MCF 10A (cell line): ENCODE measurements at places on chromosomes 6 and 20. TPM values are rescaled to one million over a fixed set of nuclear protein-coding genes. Genes with fewer than 3 reads are reported as not detected.
A peak's percentile ranks its signal among the peaks of the same experiment; 100 is the strongest.

GRCh38 chr20:6057691-6058090 lies 3.8 kb upstream of the LRRN4 start:
- H3K27ac ChIP-seq: no peak overlapping the region
- no peak overlapping the region for H3K4me3 ChIP-seq
- H3K4me1 ChIP-seq: peaks cover 23% of the 10 kb centered on the region
- DNase-seq: no peak
- no peaks in the 10 kb centered on the region for H3K27me3 ChIP-seq

DNA sequence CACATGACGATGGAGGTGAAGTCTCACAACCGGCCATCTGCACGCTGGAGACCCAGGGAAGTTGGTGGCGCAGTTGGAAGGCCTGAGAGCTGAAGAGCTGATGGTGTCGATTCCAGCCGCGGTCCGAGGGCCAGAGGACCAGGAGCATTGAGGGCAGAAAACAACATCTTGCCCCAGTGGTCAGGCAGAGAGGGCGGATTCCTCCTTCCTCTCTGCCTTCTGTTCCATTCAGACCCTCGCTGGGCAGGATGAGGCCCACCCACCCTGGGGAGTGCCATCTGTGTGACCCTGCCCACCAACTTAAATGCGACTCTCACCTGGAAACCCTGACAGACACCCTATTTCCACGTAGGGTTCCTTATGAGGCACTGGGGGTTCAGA lies 120.7 kb upstream of the PMEPA1 start:
- H3K27ac ChIP-seq: no peak overlapping the region
- no peak overlapping the region for H3K4me3 ChIP-seq
- no peaks in the 10 kb centered on the region for H3K36me3 ChIP-seq
- H3K27me3 ChIP-seq: peaks cover 27% of the 10 kb centered on the region
- DNase-seq: no peak

DNA sequence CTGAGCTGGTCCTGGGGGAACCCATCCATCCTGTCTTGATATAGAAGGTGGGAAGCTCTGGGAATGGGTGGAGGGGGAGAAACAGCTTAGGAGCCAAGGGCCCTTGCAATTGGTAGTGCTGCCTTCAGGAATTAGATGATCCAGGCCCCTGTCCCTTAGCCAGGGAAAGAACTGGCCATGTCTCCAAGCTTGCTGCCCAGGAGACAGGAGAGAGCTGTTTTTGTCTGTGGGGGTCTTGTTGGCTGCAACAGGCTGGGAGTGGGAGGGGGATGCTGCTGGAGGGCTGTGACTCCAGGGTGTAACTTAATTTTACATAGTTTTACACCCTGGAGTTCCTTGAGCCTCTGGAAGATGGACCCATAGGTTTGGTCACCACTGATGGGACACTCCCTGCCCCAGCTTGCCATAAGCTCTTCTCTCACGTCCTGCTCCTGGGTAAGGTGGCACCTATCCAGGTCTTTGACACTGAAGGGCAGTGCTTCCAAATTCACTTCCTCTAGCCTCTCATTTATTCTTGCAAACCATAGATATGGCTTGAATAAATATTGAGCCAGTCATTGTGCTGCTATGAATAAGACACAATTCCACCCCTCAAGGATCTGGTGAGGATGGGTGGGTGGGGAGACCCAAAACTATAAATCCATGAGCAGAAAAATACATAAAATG lies 16.8 kb downstream of the VEGFA start:
- H3K27ac ChIP-seq: no peak overlapping the region
- peaks cover 3% of the 10 kb centered on the region for H3K4me1 ChIP-seq
- H3K27me3 ChIP-seq: no peaks in the 10 kb centered on the region
- no peak overlapping the region for H3K4me3 ChIP-seq

DNA sequence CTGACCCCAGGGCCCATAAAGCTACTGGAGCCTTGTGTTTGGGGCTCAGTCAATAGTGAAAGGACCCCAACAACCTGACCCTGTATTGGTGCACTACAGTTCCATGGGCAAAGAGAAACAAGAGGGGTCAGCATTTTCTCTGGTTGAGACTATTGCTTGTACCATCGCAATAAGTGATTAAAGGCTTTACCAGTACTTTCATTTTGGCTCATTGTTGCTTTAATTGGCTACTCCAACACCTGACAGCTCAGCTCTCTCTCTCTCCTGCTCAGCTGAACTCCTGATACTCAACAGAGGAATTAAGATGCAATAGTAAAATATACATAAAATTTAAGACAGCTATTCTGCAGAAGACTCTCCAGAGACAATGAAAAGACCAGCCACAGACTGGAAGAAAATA lies 17.8 kb downstream of the CD93 start:
- no peaks in the 10 kb centered on the region for H3K4me1 ChIP-seq
- no peak overlapping the region for H3K4me3 ChIP-seq
- no peak overlapping the region for H3K27ac ChIP-seq
- H3K27me3 ChIP-seq: no peaks in the 10 kb centered on the region
- no peak for DNase-seq
- H3K36me3 ChIP-seq: no peaks in the 10 kb centered on the region

DNA sequence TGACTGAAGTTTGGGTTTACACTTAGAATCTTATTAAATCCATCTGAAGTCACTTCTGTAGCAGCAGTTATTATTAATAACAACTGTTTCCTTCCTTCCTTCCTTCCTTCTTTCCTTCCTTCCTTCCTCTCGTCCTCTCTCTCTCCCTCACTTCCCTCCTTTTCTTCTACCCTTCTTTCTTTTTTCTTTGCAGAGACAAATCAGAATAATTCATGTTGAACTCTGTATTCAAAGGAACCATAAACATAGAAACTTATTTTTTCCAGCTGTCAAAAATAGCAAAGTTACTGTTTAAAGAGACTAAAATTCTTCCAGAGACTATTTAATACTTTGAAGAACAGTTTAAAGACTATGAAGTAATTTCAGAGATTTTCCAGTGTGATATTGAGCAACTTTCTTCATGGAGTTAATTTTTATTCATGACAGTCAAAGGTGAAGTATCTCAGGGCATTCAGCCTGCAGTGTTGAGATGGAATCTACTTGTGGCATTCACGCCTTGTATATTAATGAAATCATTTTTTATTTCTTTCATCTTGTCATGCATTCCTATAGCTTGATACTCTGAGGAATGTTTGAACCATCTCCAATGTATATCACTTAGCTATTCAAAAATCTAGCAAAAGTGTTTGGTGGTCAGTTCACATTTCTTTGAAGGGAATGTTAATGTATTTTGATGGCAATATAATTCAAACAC lies 109.7 kb downstream of the BCAS1 start:
- H3K36me3 ChIP-seq: no peaks in the 10 kb centered on the region
- no peak overlapping the region for H3K4me3 ChIP-seq
- DNase-seq: no peak
- no peaks in the 10 kb centered on the region for H3K27me3 ChIP-seq
- H3K4me1 ChIP-seq: peaks cover 14% of the 10 kb centered on the region
- no peak overlapping the region for H3K27ac ChIP-seq

DNA sequence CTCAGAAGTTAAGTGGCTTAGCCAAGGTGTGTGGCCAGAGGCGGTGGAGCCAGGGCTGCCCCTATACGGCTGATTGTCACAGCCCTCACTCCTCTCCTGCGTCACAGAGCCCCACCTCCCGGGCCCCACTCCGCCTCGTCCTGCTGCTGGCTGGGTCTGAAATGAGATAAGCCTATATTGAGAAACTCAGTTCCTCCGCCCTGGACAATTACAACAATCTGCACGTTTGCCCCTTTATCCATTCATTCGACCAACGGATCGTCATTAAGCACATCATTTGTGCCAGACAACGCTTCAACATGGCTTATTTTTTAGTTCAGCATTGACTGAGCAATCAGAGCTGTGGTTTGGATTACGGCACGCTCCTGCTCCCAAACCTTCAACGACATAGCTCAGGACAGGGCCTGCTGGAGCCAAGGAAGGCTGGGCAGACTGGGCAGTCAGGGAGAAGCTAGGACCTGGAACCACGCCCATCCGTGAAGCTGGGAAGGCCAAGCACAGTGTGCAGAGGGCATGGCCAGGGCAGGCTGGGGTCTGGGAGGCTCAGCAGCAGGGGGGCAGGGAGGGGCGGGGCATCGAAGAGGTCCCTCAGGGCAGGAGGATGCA lies 16.6 kb upstream of the EZR start:
- H3K27ac ChIP-seq: no peak overlapping the region
- no peak for DNase-seq
- peaks cover 7% of the 10 kb centered on the region for H3K4me1 ChIP-seq
- H3K27me3 ChIP-seq: no peaks in the 10 kb centered on the region
- no peaks in the 10 kb centered on the region for H3K36me3 ChIP-seq

DNA sequence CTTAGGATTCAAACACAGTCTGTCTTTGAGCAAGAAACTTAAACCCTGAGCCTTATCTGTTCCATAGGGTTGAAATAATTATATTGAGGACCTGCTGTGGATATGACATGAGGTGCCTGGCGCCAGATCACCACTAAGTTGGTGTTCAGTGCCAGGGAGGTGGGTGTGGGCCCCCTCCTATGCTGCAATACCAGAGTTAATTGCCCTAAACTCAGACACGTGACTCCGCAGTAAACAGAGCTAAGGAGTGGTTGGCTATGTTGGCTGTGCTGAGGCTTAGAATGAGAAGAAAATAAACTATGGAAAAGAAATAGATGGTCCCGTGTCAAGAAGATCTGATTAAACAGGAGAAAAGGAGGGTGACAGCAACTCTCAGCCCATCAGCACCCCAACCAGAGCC lies 419.4 kb upstream of the JARID2 start:
- no peaks in the 10 kb centered on the region for H3K27me3 ChIP-seq
- no peak overlapping the region for H3K4me3 ChIP-seq
- no peak overlapping the region for H3K27ac ChIP-seq
- no peaks in the 10 kb centered on the region for H3K4me1 ChIP-seq
- H3K36me3 ChIP-seq: no peaks in the 10 kb centered on the region
- DNase-seq: no peak

GRCh38 chr6:89799756-89800155 lies 19.8 kb downstream of the MDN1 start:
- H3K36me3 ChIP-seq: peaks cover 59% of the 10 kb centered on the region
- H3K27ac ChIP-seq: no peak overlapping the region
- no peaks in the 10 kb centered on the region for H3K4me1 ChIP-seq
- DNase-seq: no peak
- no peaks in the 10 kb centered on the region for H3K27me3 ChIP-seq

- no peaks in the 10 kb centered on the region for H3K4me1 ChIP-seq
- no peak overlapping the region for H3K27ac ChIP-seq
Observed at GRCh38 chr20:40144581-40144980, 544.5 kb downstream of the MAFB start.

GRCh38 chr6:54291146-54291545 lies 17.1 kb upstream of the TINAG start:
- no peak overlapping the region for H3K4me3 ChIP-seq
- peak; percentile 57 for DNase-seq
- H3K36me3 ChIP-seq: no peaks in the 10 kb centered on the region
- H3K27me3 ChIP-seq: no peaks in the 10 kb centered on the region
- H3K27ac ChIP-seq: peak overlapping the region; percentile 70
- H3K4me1 ChIP-seq: peaks cover 26% of the 10 kb centered on the region

DNA sequence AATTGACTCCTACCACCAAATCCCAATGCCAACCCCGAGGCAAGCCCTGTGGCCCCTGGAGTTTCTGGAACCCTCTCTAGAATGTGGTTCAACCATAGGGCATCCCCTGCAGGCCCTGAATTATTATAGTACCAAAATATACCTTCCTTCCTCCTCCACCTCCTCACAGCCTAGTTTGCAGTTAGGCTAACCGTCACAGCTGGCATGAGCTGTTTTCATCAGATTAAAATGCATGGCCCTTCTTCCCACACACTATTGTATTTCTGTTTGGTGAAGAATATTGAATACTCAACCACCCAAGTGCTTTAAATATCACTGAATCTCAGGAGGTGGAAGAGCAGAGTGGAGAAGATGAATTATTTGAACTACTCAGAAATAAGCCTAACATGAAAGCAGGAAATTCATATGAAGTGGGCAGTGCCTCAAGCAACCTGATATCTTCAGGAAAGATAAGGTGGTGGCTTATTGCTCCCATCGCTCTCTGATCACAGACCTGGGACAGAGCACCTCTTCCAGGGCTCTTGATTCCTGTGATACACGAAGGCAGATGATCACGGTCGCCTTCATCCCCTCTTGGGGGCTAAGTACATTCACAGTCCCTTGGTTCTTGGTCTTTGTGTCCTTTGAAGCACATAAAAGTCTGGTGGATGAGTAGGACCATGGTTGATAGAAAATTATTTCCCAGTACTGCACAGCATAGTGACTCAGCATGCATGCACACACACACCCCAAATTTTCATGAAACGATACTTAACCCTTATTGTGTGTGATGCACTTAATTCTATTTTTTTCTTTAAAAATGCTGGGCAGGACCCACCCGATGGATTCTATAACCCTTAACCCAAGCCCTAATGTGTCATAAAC lies 90.9 kb downstream of the PSMG4 start:
- DNase-seq: no peak
- no peak overlapping the region for H3K27ac ChIP-seq
- peaks cover 13% of the 10 kb centered on the region for H3K36me3 ChIP-seq
- no peak overlapping the region for H3K4me3 ChIP-seq
- no peaks in the 10 kb centered on the region for H3K4me1 ChIP-seq

DNA sequence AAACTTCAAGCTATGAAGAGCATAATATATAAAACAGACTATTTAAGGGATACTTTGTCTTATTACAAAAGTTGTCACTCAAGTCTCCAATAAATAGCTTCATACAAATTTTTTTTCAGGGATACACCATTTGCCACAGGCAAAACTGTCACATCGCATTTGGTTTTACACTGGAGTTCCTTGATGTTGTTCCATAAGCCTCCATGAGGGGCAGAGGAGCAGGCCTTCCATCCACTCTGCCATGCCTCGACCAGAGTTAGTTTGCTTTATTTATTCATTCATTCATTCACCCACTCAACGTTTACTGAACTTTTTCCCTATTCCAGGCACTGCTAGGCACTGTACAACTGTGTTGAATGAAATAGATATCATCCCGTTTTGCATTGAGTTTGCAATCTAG lies 246.6 kb downstream of the PHF3 start:
- H3K27me3 ChIP-seq: no peaks in the 10 kb centered on the region
- no peak overlapping the region for H3K27ac ChIP-seq
- DNase-seq: no peak
- H3K36me3 ChIP-seq: no peaks in the 10 kb centered on the region
- H3K4me1 ChIP-seq: no peaks in the 10 kb centered on the region
- H3K4me3 ChIP-seq: no peak overlapping the region

GRCh38 chr20:24473435-24474223 lies 4.2 kb downstream of the SYNDIG1 start:
- no peak overlapping the region for H3K4me3 ChIP-seq
- H3K27ac ChIP-seq: no peak overlapping the region
- H3K27me3 ChIP-seq: no peaks in the 10 kb centered on the region
- no peaks in the 10 kb centered on the region for H3K4me1 ChIP-seq
- no peaks in the 10 kb centered on the region for H3K36me3 ChIP-seq

DNA sequence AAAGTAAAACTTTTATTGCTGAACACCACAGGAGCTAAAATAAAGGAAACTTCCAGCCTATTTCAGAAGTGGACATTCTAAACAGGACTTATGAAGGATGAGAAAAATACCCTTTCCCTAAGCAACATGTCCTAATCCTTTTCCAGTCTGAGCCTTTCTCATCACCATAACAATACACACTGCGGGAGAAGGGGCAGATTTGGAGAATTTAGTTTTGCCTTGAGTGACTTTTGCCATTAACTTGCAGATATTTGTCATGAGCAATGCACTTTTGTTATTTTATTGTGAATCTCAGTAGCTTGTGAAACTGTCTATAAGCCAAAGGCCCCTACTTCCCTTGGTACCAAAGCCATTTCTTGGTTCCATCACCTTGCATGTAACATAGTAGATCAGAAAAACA lies 53.0 kb upstream of the OLIG3 start:
- H3K27me3 ChIP-seq: no peaks in the 10 kb centered on the region
- no peaks in the 10 kb centered on the region for H3K36me3 ChIP-seq
- H3K4me3 ChIP-seq: no peak overlapping the region
- DNase-seq: no peak
- H3K4me1 ChIP-seq: no peaks in the 10 kb centered on the region

MAP3K5 gene
- 7.6 and 8.4 TPM in 2 replicates for total RNA-seq

CUL7 gene
- total RNA-seq: 22.7 and 31.4 TPM in 2 replicates

EDN3 gene
- not detected in 2 replicates for total RNA-seq

RNF8 gene
- total RNA-seq: 22.0 and 23.4 TPM in 2 replicates

RFX6 gene
- not detected in 2 replicates for total RNA-seq

GPR63 gene
- 0.42 and 0.54 TPM in 2 replicates for total RNA-seq

ADGB gene
- total RNA-seq: not detected in 2 replicates
